Smooth muscle cell of the umbilical artery (primary cell): ENCODE measurements at places on chromosomes 5 and 9. TPM values are rescaled to one million over a fixed set of nuclear protein-coding genes. Genes with fewer than 3 reads are reported as not detected.

CARD6 gene
- total RNA-seq: 2.0 and 4.2 TPM in 2 replicates

TRIM7 gene
- 0.30 and 0.69 TPM in 2 replicates for total RNA-seq

TAF11L5 gene
- not detected in 2 replicates for total RNA-seq

RNF20 gene
- total RNA-seq: 34.6 and 35.0 TPM in 2 replicates

STPG3 gene
- not detected in 2 replicates for total RNA-seq

CYLC2 gene
- total RNA-seq: not detected in 2 replicates

NEURL1B gene
- 1.2 and 4.4 TPM in 2 replicates for total RNA-seq

RNF183 gene
- not detected in 2 replicates for total RNA-seq

PPIC gene
- total RNA-seq: 70.4 and 142 TPM in 2 replicates

SOHLH1 gene
- total RNA-seq: not detected in 2 replicates

LCN1 gene
- total RNA-seq: 0.59 TPM in 1 of 2 replicates, not detected in the other

FOXD1 gene
- total RNA-seq: 10.7 and 39.3 TPM in 2 replicates

PDZD2 gene
- under 0.01 and 0.05 TPM in 2 replicates for total RNA-seq

AGXT2 gene
- not detected in 2 replicates for total RNA-seq

TPPP gene
- 0.30 and 0.37 TPM in 2 replicates for total RNA-seq

GMCL2 gene
- not detected in 2 replicates for total RNA-seq

HAVCR2 gene
- total RNA-seq: 0.09 TPM in 1 of 2 replicates, not detected in the other

IDNK gene
- 1.5 and 1.7 TPM in 2 replicates for total RNA-seq

RPL7A gene
- total RNA-seq: 1,358 and 2,141 TPM in 2 replicates

PCDHB16 gene
- total RNA-seq: 0.09 and 0.30 TPM in 2 replicates

MARVELD2 gene
- 0.30 and 1.3 TPM in 2 replicates for total RNA-seq

PLAC8L1 gene
- total RNA-seq: 0.59 TPM in 1 of 2 replicates, not detected in the other

PDE6A gene
- total RNA-seq: not detected in 2 replicates

SLCO6A1 gene
- not detected in 2 replicates for total RNA-seq

ZNF366 gene
- 0.05 TPM in 1 of 2 replicates, not detected in the other for total RNA-seq

RNF14 gene
- 82.8 and 103 TPM in 2 replicates for total RNA-seq
